ENCODE measurements at places on chromosomes 16 and 17.

DNA sequence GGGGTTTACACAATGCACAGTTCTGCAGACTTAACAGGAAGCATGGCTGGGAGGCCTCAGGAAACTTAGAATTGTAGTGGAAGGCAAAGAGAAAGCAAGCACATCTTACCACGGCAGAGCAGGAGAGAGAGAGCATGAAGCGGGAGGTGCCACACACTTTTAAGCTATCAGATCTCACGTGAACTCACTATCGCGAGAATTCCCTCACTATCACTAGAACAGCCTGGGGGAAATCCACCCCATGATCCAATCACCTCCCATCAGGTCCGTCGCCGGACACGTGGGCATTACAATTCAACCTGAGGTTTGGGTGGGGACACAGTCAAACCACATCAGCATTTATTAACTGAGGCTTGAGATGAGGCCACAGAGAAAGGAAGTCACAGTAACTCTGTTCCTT is 326.7 kb downstream of the C16orf95 start:
- no peak for DNase-seq

DNA sequence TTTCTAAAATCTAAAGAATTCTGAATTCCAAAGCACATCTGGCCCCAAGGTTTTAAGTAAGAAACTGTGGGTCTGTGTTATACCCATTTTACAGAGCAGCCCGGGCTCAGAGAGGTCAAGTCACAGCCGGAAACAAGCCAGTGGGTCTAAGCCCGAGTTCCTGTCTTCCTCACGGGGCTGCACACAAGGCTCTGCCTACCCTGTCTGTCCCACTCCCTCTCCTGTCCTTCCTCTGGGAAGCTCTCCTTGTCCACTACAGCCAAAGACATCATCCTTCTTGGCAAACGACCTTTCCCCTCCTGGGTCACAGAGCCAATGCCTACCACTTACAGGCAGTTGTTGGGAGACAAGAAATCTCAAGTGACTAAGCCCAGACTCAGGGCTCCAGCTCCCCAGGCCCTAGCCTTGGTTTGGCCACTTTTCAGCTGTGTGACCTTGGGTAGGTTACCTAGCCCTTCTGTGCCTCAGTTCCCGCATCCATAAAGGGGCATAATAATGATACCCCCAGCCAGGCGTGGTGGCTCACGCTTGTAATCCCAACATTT is 55.6 kb upstream of the MAP3K14 start:
- DNase-seq = no peak

- no peak for DNase-seq
Observed at GRCh38 chr16:83831456-83831987, 23.7 kb downstream of the HSBP1 start.

DNA sequence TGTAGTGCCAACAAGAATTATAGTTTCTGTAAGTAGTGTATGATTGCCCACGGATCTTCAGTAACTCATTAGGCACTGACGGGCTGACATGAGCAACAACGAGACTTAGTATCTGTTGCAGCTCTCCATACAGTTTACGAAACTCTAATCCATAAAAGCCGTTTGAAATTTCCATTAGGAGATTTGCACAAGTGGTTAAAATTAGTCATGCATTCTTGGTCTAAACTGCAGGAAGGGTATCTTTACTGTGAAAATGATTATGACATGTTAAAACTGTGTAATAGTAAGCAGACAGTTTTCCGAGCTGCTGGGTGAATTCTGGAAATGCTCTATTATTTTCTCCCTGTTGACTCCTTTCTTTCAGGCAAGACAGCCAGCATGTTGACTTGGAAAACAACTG is 605.0 kb downstream of the WWOX start:
- DNase-seq = no peak

DNA sequence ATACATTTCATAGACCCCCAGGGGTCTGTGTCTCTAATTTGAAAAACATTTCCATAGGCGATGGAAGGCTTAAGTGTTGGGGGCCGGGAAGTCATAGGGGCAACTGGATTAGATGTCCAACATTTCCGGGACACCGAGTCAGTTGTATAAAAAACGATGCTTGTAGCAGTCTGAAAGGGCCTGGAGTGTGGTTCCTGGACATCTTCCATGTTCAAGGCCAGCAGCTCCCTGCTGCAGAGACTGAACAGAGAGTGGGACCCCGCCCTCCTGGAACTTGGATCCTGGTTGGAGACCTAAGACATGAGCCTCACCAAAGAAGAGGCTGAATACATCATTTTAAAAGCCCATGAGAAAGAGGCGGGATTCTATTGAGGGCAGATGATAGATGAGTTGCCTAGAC is 82.0 kb upstream of the ZNF423 start:
- DNase-seq = no peak

All from pulmonary artery endothelial cell (primary cell).